NT2/D1 (cell line): ENCODE measurements at places on chromosomes 3 and 15.

- DNase-seq: no peak
Observed at GRCh38 chr3:178496911-178497310, 39.3 kb upstream of the KCNMB2 start.

- peak; percentile 33 for DNase-seq
Observed at GRCh38 chr3:30779686-30780287, 114.7 kb downstream of the GADL1 start.

DNA sequence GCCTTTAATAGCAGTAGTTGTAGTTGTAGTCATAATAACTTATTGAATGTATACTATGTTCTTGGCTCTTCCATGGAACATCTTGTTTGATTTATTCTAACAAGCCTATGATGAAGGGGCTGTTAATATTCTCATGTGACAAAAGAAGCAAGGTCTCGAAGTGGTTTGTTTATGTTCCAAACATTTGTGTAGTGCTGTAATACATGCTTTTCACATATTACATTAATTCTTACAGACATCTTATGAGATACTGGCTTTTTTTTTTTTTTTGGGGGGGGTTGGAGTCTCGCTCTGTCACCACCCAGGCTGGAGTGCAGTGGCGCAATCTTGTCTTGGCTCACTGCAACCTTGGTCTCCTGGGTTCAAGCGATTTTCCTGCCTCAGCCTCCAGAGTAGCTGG is 252.3 kb downstream of the PTPRG start:
- no peak for DNase-seq

- DNase-seq: no peak
Observed at GRCh38 chr15:72682772-72683171, 3.2 kb downstream of the HIGD2B start.

GRCh38 chr15:89611317-89611716 is 36.0 kb downstream of the TICRR start:
- DNase-seq: no peak

DNA sequence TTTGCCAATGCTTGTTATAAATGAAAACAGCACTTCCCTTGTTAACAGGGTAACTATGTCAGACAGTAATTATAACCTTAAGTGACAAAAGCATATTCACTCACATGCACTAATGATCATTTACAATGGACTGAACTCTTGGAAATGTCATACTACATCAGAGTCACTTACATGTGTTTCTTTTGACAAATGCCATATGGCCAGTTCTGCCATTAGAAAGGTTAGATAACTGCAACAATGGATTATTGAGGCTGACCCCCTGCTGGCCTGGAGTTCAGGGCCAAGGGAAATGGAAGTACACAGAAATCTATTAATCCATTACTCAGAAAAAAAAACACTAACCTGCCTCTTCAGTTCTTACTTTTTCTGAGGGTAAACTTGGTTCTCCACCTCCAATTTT is 313.4 kb downstream of the CNTN3 start:
- DNase-seq: no peak

- DNase-seq: no peak
Observed at GRCh38 chr3:188559072-188559429, 405.1 kb downstream of the LPP start.

DNA sequence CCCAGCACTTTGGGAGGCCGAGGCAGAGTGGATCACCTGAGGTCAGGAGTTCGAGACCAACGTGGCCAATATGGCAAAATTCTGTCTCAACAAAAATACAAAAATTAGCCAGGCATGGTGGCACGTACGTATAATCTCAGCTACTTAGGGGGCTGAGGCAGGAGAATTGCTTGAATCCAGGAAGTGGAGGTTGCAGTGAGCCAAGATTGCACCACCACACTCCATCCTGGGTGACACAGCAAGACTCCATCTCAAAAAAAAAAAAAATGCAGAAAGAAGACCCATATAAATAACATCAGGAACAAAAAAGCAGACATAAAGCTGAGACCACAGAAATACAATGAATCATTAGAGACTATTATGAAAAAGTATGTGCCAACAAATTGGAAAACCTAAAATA is 235.2 kb upstream of the VEPH1 start:
- no peak for DNase-seq

DNA sequence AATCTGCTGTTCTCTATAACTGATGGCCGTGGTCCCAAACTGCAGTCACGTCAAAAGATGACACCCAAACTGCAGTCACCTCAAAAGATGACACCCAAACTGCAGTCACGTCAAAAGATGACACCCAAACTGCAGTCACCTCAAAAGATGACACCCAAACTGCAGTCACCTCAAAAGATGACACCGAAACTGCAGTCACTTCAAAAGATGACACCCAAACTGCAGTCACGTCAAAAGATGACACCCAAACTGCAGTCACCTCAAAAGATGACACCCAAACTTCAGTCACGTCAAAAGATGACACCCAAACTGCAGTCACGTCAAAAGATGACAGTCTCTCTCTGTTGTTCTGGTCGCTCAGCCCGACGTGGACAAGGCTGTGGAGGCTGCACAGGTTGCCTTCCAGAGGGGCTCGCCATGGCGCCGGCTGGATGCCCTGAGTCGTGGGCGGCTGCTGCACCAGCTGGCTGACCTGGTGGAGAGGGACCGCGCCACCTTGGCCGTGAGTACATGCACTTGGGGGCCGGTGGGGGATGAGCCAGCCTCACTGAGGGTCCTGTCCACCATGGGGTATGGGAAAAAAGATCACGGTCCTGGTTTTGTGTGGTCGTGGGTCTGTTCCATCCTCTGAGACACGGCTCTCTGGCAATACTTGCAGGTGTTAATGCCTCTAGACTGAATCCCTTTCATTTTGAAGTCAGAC is 7.7 kb downstream of the ALDH1A3 start:
- DNase-seq: no peak

DNA sequence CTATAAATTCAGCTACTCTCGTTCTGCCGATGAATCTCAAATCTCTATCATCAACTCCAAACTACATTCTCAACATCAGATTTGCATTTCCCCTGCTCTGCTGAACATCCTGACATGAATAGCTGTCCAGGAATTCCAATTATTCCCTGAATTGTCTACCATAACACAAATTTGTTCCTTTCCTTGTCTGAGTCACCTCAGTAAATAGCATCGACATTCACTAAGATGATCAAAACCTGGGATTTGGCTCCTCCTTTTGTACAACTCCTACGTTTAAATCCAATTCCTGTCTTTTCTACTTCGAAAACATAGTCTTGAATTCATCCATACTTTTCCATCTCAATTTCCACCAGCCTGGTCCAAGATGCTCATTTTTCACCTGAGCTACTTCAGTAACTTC is 107.0 kb downstream of the GREM1 start:
- DNase-seq: no peak

- DNase-seq: no peak
Observed at GRCh38 chr3:127217596-127218453, 24.9 kb downstream of the PRR23E start.

DNA sequence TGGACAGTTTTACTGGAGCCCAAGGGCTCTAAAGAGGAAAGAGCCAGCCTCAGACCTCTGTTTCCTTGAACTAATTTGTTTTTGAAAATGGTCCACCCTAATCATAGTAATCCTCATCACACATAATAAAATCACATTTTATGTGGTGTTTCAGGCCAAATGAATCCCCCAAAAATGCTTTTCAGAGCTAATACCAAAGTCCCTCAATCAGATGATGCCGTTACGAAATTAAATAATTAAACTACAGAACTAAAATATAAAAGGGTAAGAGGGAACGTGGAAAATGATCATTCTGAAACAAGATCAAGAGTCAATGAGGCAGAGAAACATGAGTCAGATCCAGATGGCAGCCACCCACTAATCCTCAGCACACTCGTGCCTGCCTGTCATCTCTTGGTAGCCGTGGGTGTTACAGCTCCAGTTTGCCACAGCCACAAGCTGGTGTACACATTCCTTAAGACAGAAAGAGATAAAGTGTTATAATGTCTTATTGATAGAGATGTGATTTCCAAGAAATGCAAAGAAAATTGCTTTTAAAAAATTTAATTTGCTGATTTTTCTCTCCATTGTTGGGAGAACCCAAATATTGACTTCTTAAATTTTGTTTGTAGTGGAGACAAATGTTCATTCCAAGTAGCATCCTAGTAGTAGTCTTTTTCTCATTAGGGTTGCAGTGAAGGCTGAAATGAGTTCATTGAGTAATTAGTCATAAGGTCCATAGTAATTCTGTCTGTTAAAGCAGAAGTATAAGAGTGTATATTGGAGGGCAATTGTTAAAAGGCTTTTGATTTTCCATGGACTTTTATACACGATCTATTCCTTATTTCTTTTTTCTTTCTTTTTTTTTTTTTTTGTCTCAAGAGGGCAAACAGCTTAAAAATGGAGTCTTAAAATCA is 104.2 kb downstream of the AGBL1 start:
- DNase-seq: no peak

GRCh38 chr3:143166376-143166775 is 46.8 kb downstream of the CHST2 start:
- no peak for DNase-seq

DNA sequence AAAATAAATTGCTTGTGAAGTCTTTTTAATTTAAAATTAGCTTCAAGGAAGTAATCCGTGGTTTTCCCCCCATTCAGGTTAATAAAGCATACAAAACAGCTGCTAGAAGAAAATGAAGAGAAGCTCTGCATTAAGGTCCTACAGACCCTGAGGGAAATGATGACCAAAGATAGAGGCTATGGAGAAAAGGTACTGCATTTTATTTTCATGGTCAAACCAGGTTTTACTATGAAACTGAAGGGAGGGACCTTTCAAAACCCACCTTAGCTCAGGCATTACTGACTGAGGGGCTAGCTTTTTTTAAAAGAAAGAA is 218.5 kb downstream of the ITPR1 start:
- no peak for DNase-seq
